PC-9 (cell line): ENCODE measurements at places on chromosomes 3 and 15. TPM values are rescaled to one million over a fixed set of nuclear protein-coding genes. Genes with fewer than 3 reads are reported as not detected.

GRCh38 chr15:74202452-74203401, at the start of gene STRA6:
STRA6 (minus strand) TSS chr15:74202787; CDS start chr15:74202267, 520 bp downstream.
- H3K27ac ChIP-seq = peak within 1 kb of the TSS; percentile 95
- H3K27me3 ChIP-seq = no peaks in the 10 kb centered on the region
- peak; percentile 86 for DNase-seq

The CCR8 gene
- not detected in 2 replicates for total RNA-seq

The PTX3 gene
- total RNA-seq = 0.59 and 1.1 TPM in 2 replicates

DNA sequence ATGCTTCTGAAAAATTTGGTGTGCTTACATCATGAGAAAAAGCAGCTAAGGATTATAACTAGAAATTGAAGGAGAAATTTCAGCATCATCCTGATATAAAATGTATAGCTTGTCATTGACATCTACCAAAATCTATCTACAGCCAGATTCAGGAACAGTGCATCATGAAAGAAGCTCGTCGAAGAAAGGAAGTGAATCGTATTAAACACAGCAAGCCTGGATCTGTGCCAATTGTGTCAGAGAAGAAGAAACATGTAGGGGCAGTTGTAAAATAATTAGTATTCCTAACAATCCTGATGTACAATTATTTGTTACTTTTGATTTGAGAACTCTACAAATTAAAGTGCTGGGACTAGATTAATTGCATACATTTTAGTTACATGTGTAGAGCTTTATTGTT, 37.2 kb downstream of the AP4E1 start:
- H3K4me1 ChIP-seq = no peaks in the 10 kb centered on the region
- DNase-seq = no peak
- no peaks in the 10 kb centered on the region for H3K27me3 ChIP-seq
- no peak overlapping the region for H3K4me3 ChIP-seq

The STAB1 gene
- total RNA-seq = 0.04 TPM in 1 of 2 replicates, not detected in the other

DNA sequence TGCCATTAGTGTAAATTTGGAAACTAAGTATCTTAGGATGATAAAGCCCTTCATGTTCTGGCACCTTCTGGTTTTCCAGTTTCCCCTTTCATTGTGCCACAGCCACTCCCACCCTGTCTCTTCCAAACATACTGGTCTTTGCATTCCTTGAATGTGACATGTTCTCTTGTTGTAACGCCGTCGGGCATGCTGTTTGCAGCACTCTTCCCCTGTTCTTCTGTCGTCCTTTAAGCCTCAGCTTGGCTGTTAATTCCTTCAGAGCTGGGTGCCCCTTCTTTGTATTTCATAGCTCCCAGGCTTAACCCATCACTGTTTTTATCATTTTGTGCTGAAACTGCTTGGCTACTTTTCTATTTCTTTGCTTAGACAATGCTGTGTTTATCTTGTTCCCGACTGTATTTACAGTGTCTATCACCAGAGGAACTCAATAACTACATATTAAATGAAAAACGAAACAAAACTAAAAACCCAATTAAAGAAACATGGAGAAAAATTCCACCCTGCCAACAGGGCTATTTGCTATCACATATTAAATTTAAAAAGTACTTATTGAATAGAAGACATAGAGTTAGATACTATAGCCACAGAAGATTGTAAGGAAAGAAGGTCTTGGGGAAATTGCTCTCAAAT, 95.4 kb upstream of the KCNAB1 start:
- H3K36me3 ChIP-seq = no peaks in the 10 kb centered on the region
- H3K4me1 ChIP-seq = no peaks in the 10 kb centered on the region
- H3K27me3 ChIP-seq = no peaks in the 10 kb centered on the region
- H3K27ac ChIP-seq = no peak overlapping the region
- DNase-seq = no peak

- H3K27ac ChIP-seq = no peak overlapping the region
- no peaks in the 10 kb centered on the region for H3K36me3 ChIP-seq
- no peaks in the 10 kb centered on the region for H3K4me1 ChIP-seq
- DNase-seq = no peak
- H3K4me3 ChIP-seq = no peak overlapping the region
Measured at GRCh38 chr15:59230531-59231055, 23.9 kb downstream of the LDHAL6B start.

DNA sequence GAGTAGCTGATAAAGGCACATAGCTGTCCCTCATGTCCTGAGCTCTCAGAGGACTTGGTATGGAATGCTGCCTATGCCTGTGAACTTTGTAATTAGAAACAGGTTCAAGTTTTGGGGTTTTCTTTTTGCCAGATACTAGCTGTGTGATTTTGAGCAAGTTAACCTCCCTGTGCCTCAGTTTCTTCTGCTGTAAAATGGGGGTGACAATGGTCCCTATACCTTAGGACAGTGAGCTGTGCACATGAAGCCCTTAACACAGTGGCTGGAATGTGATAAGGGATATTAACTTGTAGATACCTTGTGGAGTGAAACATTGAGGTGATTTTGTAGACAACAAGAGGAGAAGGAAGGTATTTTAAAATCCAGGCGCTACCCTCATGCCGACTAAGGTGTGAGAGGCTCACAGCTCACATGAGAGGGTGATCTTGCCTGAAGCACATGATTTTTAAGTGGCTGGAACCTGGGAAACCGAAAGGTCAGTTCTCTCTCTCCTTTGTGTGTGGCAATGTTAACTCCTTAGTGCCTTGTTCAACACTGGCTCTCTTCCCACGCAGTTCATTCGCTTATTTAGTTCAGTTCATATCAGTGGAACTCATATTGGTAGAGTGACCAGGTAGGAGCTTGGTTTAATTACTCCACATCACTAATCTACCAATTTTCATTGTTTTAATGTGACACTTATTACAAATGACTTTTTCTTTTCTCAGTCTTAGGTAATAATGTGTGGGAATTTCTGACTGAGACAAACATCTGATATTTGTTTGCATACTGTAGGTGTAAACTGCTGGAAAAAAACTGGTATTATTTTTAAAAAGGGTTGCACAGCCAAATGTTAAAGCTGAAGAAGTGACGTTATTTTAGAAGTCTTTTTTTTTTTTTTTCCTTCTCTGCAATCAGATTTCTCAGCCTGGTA, 236.2 kb downstream of the ITPR1 start:
- H3K27ac ChIP-seq = no peak overlapping the region
- no peaks in the 10 kb centered on the region; the same call in 1 of the 2 replicates for H3K4me1 ChIP-seq
- no peaks in the 10 kb centered on the region for H3K36me3 ChIP-seq
- H3K27me3 ChIP-seq = no peaks in the 10 kb centered on the region
- H3K4me3 ChIP-seq = no peak overlapping the region

GRCh38 chr15:67415181-67415580, 105.8 kb upstream of the C15orf61 start:
- no peaks in the 10 kb centered on the region for H3K36me3 ChIP-seq
- no peak overlapping the region for H3K27ac ChIP-seq
- no peaks in the 10 kb centered on the region for H3K27me3 ChIP-seq
- H3K4me1 ChIP-seq = peaks cover 10% of the 10 kb centered on the region
- DNase-seq = no peak

The CD96 gene
- total RNA-seq = 0.11 and 0.20 TPM in 2 replicates

- no peak overlapping the region for H3K27ac ChIP-seq
- H3K27me3 ChIP-seq = no peaks in the 10 kb centered on the region
- H3K36me3 ChIP-seq = no peaks in the 10 kb centered on the region
- DNase-seq = no peak
Measured at GRCh38 chr3:195154793-195155535, 116.0 kb downstream of the XXYLT1 start.

The NUP210 gene
- 72.7 and 84.0 TPM in 2 replicates for total RNA-seq

The SAMD7 gene
- total RNA-seq = not detected in 2 replicates

DNA sequence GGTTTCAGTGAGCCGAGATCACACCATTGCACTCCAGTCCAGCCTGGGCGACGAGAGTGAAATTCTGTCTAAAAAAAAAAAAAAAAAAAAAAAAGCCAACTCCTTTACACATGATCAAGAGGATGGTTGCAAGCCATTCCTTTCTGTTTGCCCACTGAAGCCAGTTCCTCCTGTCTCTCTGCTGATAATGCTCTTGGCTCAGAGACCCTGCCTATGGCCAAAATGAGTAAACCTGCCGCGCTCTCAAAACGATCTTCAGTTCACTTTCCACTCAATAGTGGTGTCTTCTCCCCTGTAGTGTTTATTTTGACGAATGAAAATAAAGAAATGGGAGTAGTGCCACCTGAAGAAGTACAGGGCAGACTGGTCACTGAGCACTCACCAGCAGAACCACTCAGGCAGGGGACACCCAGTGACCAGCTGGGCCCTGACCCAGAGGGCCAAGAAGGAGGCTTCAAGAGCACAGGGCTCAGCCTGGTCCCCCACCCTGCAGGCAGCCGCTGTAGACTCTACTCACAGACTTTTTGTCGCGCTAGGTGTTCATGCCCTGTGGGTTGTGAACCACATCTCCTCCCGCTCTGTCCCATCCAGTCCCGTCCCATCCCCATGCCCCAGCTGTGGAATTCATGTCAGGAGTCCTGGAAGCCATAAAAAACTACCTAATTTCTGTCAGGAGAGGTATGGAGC, 23.6 kb downstream of the GRAMD2A start:
- H3K4me3 ChIP-seq = no peak overlapping the region
- H3K27me3 ChIP-seq = no peaks in the 10 kb centered on the region
- H3K27ac ChIP-seq = no peak overlapping the region
- peaks cover 44% of the 10 kb centered on the region for H3K4me1 ChIP-seq
- no peak for DNase-seq

GRCh38 chr15:68487087-68487843, 55.3 kb upstream of the ITGA11 start:
- H3K4me3 ChIP-seq = no peak overlapping the region
- peaks cover 27% of the 10 kb centered on the region for H3K27me3 ChIP-seq
- H3K4me1 ChIP-seq = no peaks in the 10 kb centered on the region
- no peak overlapping the region for H3K27ac ChIP-seq
- H3K36me3 ChIP-seq = no peaks in the 10 kb centered on the region
- no peak for DNase-seq

GRCh38 chr15:93196135-93196670, 107.2 kb upstream of the RGMA start:
- H3K36me3 ChIP-seq = no peaks in the 10 kb centered on the region
- H3K4me3 ChIP-seq = no peak overlapping the region
- DNase-seq = no peak
- H3K27me3 ChIP-seq = peaks cover 49% of the 10 kb centered on the region
- H3K4me1 ChIP-seq = no peaks in the 10 kb centered on the region

GRCh38 chr3:156181509-156181908, 61.1 kb downstream of the KCNAB1 start:
- no peak overlapping the region for H3K27ac ChIP-seq
- peaks cover 12% of the 10 kb centered on the region; the same call in 1 of the 2 replicates for H3K4me1 ChIP-seq
- H3K4me3 ChIP-seq = no peak overlapping the region
- H3K36me3 ChIP-seq = no peaks in the 10 kb centered on the region

DNA sequence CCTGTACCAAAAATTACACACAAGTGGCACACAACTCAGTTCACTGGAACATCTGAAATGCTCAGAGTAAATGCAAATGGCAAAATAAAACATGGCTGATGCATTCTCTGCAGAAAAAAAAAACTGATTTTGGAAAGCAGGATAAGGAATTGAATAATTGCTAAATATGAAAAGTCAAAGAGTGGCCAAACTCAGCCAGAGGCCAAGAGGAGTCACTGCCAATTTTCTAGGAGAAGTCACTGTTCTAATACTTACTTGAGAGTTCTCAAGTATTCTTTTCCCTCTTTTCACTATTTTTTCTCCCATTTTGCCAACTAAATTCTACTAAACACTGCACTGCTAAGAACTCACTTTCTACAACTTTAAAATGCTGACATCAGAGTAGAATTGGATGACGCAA, 1018.6 kb downstream of the TUSC7 start:
- no peak overlapping the region for H3K27ac ChIP-seq
- no peak for DNase-seq
- H3K4me3 ChIP-seq = no peak overlapping the region
- H3K4me1 ChIP-seq = no peaks in the 10 kb centered on the region
- H3K36me3 ChIP-seq = no peaks in the 10 kb centered on the region

DNA sequence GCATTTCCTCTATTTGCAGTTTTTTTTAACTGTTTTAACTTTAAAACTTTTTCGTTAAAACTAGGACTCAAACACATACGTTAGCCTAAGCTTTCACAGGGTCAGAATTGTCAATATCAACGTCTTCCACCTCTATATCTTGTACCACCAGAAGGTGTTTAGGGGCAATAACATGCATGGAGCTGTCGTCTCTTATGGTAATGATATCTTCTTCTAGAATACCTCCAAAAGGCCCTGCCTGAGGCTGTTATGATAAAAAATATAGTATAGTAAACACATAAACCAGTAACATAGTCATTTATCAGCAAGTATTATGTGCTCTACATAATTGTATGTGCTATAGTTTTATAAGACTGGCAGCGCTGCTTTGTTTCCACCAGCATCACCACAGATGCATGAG, 76.3 kb upstream of the MLF1 start:
- no peaks in the 10 kb centered on the region for H3K4me1 ChIP-seq
- no peak for DNase-seq
- no peak overlapping the region for H3K27ac ChIP-seq
- no peaks in the 10 kb centered on the region for H3K36me3 ChIP-seq

GRCh38 chr3:115697263-115698053, 74.1 kb downstream of the GAP43 start:
- no peaks in the 10 kb centered on the region for H3K4me1 ChIP-seq
- DNase-seq = no peak
- no peaks in the 10 kb centered on the region for H3K27me3 ChIP-seq
- no peak overlapping the region for H3K27ac ChIP-seq
- H3K36me3 ChIP-seq = no peaks in the 10 kb centered on the region

DNA sequence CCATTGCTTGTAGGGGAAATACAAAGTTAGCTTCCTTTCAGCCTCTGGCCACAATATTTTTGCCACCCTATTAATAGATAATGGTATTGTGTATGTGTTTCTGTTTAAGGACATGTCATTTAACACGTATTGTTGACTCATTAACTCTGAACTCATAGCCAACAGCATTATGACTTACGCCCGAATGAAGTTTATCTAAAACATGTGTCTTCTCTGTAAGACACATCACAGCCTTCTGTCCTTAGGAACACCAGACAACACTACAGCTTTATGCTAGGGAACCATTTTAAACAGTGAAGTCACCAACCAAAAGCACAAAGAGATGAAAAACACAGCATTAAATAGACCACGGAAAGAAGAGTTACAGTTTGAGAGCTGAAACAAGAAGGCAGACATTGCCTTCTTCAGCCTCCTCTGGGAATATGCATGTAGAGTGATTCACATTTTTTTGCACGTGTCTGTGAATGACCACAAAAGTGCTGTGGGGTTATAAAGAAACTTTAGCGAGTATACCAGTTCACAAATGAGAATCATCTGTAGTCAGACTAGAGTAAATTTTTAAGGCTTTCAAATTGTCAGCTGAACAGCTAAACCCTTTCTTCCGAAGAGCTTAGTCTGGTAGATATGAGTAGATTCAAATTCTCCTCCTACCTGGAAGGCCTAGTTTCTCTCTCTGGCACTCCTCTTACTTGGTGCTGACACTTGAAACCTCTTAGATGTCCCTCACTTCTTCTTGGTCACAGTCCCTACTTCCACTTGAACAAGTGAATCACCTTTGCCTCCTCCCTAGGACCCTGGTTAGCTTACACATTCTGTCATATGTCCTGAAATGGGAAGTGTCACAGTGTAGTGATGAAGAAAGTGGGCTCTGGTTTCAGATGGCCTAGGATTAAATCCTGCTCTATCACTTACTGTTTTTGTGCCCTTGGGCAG, 32.2 kb downstream of the MCTP2 start:
- no peak overlapping the region for H3K4me3 ChIP-seq
- no peak for DNase-seq
- H3K27me3 ChIP-seq = no peaks in the 10 kb centered on the region
- H3K4me1 ChIP-seq = no peaks in the 10 kb centered on the region
- no peak overlapping the region for H3K27ac ChIP-seq
- no peaks in the 10 kb centered on the region for H3K36me3 ChIP-seq

The LINGO1 gene
- not detected in 2 replicates for total RNA-seq

The ADAMTS9 gene
- total RNA-seq = 1.2 and 4.5 TPM in 2 replicates

GRCh38 chr3:191139736-191140135, 59.3 kb upstream of the OSTN start:
- no peak for DNase-seq
- H3K4me3 ChIP-seq = no peak overlapping the region

The ANKUB1 gene
- total RNA-seq = not detected in 2 replicates

The GOLGA6A gene
- total RNA-seq = 1.2 TPM in 1 of 2 replicates, not detected in the other
